ENCODE measurements at places on chromosomes 13 and 19.
A peak's percentile ranks its signal among the peaks of the same experiment; 100 is the strongest.

GRCh38 chr13:32594157-32594738 is 8.0 kb downstream of the PDS5B start:
- DNase-seq: no peak

- DNase-seq: no peak
Observed at GRCh38 chr19:5141129-5141849, 172.4 kb downstream of the KDM4B start.

- peak; percentile 37 for DNase-seq
Observed at GRCh38 chr19:46746281-46747057, at the start of gene STRN4. STRN4 (minus strand) TSS chr19:46746450; CDS start chr19:46746430, 20 bp downstream.

DNA sequence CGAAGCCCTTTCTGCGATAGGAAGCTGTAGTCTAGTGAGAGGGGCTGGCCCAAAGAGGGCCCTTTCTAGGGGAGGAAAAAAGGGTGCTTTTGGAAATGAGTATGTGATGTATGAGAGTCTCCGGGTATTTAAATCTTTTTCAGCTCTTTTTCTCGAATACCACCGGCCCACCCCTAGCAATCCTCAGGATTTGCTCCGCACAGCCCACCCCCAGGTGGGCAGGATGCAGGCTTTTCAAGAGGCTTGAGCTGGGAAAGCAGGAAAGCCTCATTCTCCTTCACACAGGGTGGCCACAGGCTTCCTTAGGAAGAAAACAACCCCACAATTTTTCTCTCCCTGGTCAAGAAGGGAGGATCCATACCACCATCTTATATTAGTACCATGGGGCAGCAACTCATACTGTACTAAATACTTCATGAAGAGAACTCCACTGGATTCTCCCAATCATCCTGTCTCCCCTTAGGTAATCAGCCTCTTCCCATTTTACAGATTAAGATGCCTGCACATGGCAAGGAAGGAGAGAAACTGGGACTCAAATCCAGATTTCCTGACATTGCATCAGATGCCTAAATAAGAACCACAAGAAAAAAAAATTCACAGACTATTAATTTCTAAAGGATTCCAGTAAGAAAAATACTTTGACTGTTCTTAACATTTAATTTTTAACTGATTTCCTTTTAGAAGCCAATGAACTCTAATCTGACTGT is 84.4 kb downstream of the STK24 start:
- DNase-seq: no peak

- no peak for DNase-seq
Observed at GRCh38 chr13:76861859-76862258, 24.3 kb downstream of the KCTD12 start.

DNA sequence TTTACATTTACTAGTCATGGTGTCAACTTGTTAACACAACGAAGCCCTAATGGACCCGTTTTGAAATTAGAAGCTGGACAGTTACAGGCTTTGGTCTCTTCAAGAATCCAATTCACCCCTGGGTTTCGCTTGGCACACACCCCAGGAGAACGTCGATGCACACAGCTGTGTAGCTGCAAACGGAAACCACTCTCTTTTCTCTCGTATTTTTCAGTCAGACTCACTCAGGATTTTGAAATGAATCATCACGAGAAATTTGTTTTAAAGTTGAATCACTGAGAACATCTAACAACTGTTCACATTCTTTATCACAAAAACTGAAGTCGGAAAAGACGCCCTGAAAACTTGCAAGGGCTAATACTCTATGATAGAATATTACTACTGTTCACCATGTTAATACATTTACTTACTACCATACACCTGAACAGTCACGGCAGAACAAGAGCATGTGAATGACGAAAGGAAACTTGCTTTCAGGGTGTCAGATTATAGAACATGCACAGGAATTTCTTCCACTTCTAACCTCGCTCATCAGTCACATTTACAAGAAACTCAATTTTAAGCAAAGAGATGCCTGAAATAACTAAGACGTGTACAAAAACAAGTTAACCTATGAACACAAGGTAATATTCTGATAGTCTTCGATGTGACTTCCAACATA is 4.7 kb downstream of the PNMA8A start:
- no peak for DNase-seq

DNA sequence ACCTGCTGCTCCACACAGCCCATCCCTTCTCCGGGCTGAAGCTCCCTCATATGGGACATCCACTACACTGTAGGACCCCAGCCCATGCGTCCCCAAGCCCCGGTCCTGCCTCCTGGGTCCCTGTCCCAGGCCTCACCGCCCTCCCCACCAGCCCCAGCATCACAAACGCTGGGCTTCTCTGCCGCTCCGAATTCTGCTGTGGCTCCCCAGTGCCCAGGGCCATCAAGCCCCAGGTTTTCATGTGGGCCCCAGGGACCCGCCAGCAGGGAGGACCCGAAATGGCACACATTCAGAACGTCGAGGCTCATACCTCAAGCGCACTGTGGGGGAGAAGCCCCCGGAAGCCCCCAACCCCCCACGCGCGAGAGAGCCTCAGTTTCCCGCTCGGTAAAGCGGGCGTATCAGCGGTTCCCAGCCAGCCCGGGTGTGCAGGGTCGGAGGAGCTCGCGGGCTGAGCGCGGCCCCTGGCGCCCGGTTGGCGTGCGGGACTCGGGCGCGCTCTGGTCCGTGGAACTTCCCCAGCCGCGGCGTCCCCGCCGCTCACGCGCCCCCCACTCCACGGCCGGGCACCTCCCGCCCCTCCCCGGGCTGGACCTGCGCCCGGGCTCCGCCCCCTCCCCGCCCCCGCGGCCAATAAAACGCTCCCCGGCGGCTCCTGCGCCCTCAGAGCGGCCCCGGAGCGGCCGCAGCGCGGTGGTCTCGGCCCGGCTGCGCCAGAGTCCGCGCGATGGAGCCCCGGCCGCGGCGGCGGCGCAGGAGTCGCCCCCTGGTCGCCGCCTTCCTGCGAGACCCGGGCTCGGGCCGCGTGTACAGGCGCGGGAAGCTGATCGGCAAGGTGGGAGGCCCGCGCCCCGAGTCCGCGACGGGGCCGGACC is at the start of gene PLK5:
TSS of gene PLK5 (plus strand) at position 666 of the 875 bp plus-strand sequence. CDS start 2,920 bp downstream, outside the sequence.
- DNase-seq: no peak

GRCh38 chr13:80462037-80462436 is 121.1 kb upstream of the SPRY2 start:
- no peak for DNase-seq
